ENCODE measurements at places on chromosomes 5 and 9.

GRCh38 chr9:118693645-118694044 is 675.6 kb downstream of the BRINP1 start:
- DNase-seq: no peak

GRCh38 chr9:112839331-112839730 is 51.3 kb downstream of the SLC46A2 start:
- DNase-seq: no peak

DNA sequence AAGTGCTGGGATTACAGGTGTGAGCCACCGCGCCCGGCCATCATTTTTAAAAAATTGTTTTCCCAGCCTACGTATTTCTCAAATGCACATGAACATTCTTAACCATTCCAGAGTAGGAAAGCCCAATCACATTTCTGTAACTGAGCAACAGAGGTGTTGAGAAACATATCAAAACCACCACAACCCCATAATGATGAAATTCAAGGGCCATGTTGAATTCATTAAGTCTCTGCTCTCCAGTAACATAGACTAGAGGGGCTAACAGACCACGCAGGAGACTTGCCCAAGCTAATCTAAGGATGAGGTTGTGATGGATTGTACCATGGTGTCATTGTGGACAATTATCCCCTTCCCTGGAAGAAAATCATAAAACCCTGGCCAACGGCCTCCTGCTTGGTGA is 52.9 kb downstream of the MYO10 start:
- DNase-seq: no peak

- DNase-seq: no peak
Measured at GRCh38 chr9:87628346-87628745, 97.6 kb upstream of the CTSL start.

GRCh38 chr5:9189681-9190080 is 356.2 kb downstream of the SEMA5A start:
- DNase-seq: no peak

GRCh38 chr5:87211676-87212075 is 56.0 kb upstream of the RASA1 start:
- no peak for DNase-seq

DNA sequence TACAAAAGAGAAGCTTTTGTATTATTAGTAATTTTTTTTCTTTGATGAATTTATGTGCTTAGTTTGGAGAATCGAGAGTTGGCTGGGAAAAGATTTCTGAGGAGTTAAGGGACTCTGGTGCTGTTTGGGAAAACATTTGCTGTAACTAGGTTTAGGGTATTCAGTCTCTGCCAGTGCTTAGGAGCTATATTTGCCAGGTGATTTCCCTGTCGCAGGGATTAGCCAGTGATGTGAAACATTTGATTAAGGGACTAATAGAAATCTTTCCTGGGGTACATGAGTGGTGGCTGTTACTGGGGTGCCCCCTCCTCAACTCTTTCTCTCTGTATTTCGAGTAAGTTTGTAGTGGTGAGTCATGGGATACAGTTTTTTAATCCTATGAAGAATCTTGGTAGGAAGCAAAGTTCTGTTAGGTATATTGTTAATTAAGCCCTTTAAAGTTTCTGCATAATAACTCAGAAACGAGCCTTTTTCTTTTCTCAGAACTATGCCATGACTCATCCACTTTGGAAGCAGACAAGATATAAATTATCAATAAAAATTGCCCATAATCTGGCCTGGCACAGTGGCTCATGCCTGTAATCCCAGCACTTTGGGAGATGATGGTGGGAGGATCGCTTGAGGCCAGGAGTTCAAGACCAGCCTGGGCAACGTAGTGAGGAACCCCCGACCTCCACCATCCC is 18.6 kb downstream of the RGMB start:
- DNase-seq: no peak

DNA sequence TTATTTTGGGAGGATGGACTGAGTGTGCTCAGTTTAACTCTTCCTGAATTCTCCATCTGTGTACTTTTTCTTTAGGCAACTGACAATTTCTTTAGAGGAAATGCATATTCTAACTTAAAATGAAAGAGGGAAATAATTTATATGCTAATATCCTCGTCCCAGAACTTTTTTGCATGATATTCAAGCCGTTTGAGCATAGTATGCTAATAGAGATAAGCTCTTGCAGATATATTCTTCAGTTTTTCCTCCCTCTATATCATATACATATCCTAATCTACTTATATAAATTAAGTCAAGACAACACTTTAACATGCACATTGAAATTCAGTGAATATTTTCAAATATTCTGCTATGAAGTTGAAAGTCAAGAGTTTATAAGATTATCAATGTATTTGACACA is 84.7 kb downstream of the YTHDC2 start:
- DNase-seq: no peak
